ENCODE measurements at places on chromosomes 4 and X.

DNA sequence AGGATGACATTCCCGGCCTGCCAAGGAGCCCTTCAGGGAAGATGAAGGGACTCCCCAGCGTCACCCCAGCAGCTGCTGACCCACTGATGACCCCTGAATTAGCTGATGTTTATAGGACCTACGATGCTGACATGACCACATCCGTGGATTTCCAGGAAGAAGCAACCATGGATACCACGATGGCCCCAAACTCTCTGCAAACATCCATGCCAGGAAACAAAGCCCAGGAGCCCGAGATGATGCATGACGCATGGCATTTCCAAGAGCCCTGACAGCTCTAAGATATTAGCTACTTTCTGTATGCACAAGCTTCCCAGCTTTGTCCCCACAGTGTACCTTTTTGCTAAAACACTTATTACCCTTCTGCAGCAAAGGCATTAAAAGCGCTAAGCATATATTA lies 14.4 kb downstream of the AMBN start:
- DNase-seq, result no peak

GRCh38 chr4:11189756-11190155 lies 238.9 kb downstream of the HS3ST1 start:
- no peak for DNase-seq

GRCh38 chr4:87002682-87003043 lies 67.9 kb downstream of the AFF1 start:
- DNase-seq, result no peak

DNA sequence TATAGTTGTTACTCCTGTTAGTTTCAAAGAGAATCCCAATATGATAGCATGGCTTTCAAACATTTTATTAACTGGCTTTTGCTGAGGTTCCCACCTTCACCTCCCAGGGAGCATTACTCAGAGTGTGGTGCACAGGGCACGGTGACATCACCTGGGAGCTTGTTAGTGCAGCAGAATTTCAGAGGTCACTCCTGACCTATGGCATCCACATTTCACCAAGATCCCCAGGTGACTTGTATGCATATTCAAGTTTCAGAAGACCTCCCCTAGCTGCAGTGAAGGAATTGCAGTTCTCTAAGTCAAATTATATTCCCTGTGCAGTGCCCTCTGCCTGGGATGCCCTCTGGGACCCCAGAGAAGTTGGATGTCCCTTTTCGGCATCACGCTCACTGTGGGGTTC lies 29.7 kb upstream of the LNX1 start:
- DNase-seq, result no peak

DNA sequence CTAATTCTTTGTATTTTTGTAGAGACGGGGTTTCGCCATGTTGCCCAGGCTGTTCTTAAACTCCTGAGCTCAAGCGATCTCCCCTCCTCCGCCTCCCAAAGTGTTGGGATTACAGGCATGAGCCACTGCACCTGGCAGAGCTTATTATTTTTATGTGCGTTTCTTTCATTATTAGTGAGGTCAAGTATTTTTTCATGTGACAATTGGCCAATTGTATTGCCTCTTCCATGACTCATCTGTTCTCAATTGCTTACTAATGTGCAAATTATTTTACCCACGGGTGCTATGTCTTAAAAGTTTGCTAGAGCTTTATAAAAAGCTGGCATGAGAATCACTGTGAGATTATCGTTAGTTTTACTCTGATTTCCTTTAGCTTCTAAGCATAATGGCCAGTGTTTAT lies 13.0 kb upstream of the ARX start:
- DNase-seq, result no peak

- DNase-seq, result no peak
These were observed 665.5 kb downstream of the TLL1 start for GRCh38 chr4:166538491-166539005.

GRCh38 chr4:8015512-8015911 lies 75.9 kb upstream of the AFAP1 start:
- DNase-seq, result no peak

GRCh38 chr4:185332575-185333464 lies 62.9 kb downstream of the LRP2BP start:
- DNase-seq, result no peak

DNA sequence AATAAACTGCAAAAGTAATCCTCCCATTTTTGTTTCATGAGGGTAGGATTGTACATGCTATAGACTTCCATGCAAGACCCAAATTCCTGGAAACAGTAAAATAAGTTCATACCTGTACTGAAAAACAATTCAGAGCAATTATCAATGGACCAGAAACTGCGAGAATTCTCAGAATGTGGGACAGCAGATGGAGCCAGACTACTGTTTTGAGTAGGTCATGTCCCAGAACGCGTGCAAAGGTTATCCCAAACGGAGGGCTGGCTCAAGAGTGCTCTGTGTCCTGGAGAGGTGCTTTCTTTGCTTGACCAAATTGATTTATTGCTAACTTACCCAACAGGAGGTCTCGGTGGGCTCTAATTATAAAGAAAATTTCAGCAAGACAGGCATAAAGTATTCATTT lies 1.7 kb upstream of the MAGEH1 start:
- DNase-seq, result no peak

All from activated T-helper 1 cell treated with anti-CD3 and anti-CD28 coated beads, Interleukin-2, amount 50 U/mL, for 16 hours (primary cell).